Pancreas (tissue), 10 donors: ENCODE measurements at places on chromosomes 5 and 9. TPM values are rescaled to one million over a fixed set of nuclear protein-coding genes. Genes with fewer than 3 reads are reported as not detected.
A peak's percentile ranks its signal among the peaks of the same experiment; 100 is the strongest.

CTXN3 gene
- not detected for total RNA-seq

EFNA5 gene
- 2.4 TPM for total RNA-seq

ARHGEF37 gene
- 9.7 TPM for total RNA-seq

DNA sequence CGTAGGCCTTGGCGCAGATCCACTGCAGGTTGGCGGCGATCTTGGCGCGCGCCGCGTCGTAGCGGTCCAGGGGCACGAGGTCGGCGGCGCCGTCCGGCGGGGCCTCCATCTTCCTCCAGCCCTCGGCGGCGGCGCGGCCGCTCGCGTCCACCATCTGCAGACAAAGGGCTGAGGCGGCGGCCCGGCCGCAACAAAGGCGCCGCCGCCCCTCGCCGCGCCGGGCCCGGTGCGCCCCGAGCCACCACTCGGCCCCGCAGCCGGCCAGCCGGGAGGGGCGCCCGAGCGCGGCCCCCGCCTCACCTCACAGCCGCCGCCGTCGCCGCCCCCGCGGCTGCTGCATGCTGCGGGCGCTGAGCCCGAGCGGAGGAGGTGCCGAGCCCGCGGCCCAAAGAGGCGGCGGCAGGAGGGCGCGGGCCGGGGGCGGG lies 328 bp downstream of the CAMSAP1 start:
- DNase-seq: no peak
- H3K27me3 ChIP-seq: no peaks in the 10 kb centered on the region
- H3K4me1 ChIP-seq: peaks cover 9% of the 10 kb centered on the region
- H3K27ac ChIP-seq: no peak overlapping the region
- H3K4me3 ChIP-seq: peak overlapping the region; percentile 67
- H3K36me3 ChIP-seq: no peaks in the 10 kb centered on the region

- H3K4me1 ChIP-seq: no peaks in the 10 kb centered on the region
- no peaks in the 10 kb centered on the region for H3K36me3 ChIP-seq
- H3K27me3 ChIP-seq: no peaks in the 10 kb centered on the region
- DNase-seq: no peak
- H3K27ac ChIP-seq: no peak overlapping the region
Observed at GRCh38 chr9:91515074-91515687, 91.5 kb upstream of the NFIL3 start.
